ENCODE measurements at places on chromosomes 5 and 9.
A peak's percentile ranks its signal among the peaks of the same experiment; 100 is the strongest.

DNA sequence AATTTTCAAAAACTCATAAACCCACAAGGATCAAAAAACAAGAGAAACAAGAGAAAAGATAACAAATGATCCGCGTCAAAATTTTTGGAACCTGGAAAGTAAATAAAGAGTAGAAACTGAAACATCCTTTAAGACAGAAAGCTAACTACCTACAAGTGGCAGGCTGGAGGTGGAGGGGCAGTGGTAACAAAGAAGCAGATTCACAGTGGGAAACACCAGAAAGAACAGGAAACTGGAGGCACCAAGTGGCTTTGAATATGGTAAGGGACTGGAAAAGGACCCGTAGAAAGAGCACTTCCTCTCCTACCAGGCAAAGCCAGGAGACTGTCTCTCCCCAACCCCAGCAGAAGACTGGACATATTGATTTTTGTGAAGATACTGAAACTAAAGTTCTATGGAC, 100.6 kb upstream of the TARS1 start:
- DNase-seq: no peak

- DNase-seq: no peak
Observed at GRCh38 chr5:107403228-107403953, 267.3 kb downstream of the EFNA5 start.

GRCh38 chr9:80842389-80842788, 847.0 kb downstream of the TLE1 start:
- no peak for DNase-seq

GRCh38 chr9:135504262-135505243, 4.1 kb downstream of the MRPS2 start:
- peak; percentile 61 for DNase-seq

GRCh38 chr5:170327168-170327567, 29.6 kb upstream of the LCP2 start:
- DNase-seq: no peak

DNA sequence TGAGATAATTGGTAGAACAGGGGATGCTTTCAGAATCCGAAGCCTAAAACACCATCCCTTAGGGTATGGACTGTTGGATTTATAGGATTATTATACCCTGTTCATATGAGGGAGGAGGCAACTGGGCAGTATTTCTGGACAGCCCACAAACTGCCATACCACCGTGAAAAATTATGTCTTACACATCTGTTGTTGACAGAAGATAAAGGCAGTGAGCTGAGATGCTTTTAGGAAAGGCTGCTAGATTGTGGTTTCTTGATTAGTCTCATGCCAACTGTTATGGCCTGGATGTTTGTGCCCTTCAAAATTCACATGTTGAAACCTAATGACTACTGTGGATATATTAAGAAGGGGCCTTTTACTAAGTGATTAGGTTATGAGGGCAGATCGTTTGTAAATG, 83.7 kb upstream of the DHFR start:
- DNase-seq: no peak

- DNase-seq: no peak
Observed at GRCh38 chr5:87051502-87052113, 216.1 kb upstream of the RASA1 start.

GRCh38 chr5:37896159-37896558, 56.3 kb upstream of the GDNF start:
- DNase-seq: no peak

DNA sequence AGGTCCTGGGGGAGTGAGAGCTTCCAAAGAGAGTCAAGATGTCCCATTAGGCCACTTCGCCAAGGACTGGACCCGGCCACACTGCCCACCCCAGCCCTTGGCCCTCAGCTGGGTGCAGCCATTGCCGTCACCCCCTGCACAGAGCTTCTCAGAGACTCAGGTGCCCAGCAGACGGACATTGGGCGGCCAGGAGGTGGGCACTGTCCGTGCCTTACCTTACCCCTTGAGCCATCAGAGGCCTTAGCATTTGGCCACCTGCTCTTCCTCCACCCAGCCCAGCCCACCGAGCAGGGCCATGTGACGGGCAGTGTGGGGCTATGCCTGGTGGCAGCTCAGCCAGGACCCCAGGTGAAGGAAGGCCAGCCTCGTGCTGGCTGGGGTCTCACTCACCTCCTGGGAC, 3.3 kb upstream of the DNLZ start:
- no peak for DNase-seq

DNA sequence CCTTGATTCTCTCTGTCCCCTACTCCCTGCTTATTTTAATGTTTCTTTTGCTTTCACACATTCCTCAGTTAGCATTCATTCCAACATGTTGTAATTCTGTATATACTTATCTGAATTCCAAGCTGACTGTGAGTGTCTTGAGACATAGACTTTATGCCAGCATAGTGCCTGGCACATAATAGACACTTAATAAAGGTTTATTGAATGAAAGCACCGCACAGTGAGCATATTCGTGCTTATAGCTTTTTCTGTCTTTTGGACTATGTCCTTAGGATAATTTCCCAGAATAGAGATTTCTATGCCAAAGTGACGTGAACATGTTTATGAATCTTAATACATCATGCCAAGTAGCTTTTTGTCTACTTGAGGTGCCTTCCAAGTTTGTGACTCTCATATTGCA, 174.6 kb downstream of the CD180 start:
- DNase-seq: no peak

- no peak for DNase-seq
Observed at GRCh38 chr5:168117469-168117868, 174.0 kb upstream of the WWC1 start.

- DNase-seq: no peak
Observed at GRCh38 chr5:14463629-14464028, 118.0 kb upstream of the OTULINL start.

DNA sequence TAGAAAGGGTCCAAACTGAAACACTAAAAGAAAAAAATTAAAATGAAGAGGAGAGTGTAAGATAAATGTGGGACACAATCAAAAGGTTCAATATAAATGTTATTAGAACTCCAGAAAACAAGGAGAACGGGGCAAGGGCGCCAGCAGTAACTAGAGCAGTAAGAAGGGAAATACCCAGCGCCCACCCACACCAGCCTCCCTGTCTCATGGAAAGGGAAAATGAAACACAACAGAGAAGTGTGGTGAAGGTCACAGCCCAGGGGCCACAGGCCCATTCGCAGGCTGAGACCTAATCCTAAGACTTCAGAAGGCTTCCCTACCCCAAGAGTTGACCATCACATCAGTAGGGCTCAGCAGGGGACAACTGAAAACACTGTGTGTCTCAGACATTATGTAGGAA, 45.8 kb upstream of the CLK4 start:
- DNase-seq: no peak

DNA sequence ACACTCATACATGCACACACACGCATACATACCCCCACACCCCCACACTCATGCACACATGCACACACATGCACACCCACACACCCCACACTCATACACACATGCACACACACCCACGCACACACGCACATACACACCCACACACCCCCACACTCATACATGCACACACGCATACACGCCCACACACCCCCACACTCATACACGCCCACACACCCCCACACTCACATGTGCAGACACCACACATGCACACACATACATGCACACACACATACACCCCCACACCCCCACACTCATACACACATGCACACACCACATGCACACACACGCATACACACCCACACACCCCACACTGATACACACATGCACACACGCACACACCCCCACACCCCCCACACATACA, 118.3 kb downstream of the COL5A1 start:
- DNase-seq: no peak

DNA sequence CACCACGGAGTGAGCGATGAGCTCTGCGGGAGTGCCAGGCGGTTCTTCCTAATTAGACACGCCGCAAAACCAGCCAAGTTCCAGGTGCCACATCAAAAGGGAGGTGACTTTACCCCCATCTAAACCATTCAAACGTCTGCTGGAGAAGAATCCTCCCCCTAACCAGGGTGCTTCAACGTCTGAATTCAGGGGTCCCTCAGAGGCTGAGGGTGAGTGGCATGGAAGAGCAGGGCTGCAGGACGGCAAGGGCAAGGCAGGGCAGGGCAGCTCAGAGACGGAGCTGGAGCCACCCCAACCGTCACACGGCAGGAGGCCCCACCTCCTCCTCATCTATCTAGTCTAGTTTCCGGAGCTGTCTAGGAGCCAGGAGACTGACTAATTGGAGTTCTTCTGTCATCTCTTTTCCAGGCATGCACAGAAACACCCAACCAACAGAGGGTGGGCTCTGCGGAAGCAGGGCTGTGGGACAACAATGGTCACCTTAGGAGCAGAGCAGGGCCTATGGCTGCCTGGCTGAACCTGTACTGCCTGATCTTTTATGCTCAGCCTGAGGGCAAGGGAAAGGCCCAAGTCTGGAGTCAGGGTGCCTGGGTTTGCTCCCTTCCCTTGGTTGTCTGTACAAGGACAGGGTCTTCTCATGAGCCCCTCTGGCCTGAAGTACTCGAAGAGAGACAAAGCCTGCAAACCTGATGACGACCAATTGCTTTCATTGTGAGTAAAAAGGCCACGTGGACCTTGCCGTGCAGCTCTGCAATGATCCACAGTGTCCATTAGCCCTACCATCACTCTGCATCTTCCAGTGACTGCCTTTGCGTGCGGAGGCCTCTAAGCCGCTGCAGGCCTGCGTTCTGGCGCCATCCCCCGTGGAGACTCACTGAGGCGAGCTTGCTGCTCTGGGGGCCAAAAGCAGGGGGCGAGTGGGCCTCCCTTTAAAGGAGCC, 81.0 kb upstream of the SLC25A51 start:
- DNase-seq: no peak

DNA sequence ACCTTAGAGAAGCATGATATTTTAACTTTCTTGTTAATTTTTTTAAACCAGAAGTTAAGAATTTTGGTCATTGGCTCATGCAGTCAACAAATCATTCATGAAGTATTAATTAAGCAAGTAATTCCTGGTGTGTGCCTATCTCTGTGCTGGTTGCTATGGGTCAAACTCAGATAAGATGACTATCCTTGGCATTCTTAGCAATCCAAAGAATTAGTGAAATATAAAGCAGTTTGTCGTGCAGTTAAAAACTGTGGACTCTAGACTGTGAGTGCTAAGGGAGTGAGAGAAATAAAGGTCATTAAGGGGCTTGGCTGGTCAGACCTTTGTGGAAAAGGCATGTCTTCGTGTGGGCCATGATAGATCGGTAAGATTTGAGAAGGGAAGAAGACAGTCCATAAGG, 4.8 kb downstream of the CYFIP2 start:
- no peak for DNase-seq

- DNase-seq: no peak
Observed at GRCh38 chr9:20728493-20729220, 44.6 kb downstream of the FOCAD start.

DNA sequence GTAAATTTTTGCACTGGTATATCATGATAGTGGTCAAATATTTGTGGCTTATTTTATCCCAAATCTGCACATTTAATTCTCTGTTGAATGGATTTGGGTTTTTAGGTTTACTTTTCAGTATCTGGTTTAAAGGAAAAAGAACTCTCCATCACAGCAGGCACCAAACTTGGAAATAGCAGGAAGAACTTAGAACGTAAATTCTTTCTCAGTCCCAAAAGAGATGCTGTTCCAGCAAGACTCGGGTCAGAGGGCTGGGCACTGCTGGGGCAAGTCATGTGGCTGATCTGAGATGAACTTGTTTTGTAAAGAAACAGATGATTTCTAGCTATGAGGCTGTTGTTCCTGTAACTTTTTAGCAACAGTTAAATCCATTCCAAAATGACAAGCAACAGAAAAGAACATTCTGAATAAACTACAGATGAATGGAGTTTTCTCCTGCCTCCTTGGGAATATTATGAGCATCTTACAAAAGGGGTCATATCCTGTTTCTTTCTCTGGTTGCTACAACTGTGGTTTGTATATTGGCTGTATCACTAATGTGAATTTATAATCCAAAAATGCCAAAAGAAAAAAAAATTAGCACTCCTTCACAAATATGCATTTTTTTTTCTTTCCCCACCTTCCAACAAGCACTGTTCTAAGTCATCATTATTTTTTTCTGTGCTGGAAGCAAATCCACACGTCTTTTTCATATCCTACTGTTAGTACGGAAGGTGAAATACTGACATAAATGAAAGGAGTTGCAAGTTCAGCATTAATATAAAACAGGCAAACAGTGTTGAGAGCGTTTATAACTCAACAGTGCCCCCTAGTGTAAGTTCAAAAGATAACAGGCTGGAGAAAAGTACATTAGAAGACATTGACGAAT, 31.1 kb downstream of the OR2K2 start:
- DNase-seq: no peak

- peak; percentile 92 for DNase-seq
Observed at GRCh38 chr9:114372921-114373448, 14.8 kb downstream of the AKNA start.

DNA sequence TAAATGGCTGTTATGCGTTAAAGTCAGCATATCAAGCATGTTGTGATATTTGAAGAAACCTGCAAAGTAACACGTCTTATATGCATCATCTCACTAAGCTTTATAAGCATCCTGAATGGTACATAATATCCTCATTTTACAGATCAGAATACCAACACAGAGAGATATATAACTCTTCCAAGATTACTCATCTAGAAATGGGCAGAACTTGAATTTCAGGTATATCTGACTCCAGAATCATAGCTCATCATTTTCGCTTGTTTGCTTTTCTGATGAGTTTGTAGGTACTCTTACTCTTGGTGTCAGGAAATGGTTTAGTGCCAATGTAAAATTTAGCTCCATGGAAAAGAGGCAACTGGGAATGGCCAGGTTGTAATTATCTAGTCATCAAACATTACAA, 232.3 kb upstream of the ANKH start:
- DNase-seq: no peak

- no peak for DNase-seq
Observed at GRCh38 chr5:10580531-10581423, 16.9 kb downstream of the ANKRD33B start.

- DNase-seq: no peak
Observed at GRCh38 chr9:37923118-37923795, 19.3 kb upstream of the SLC25A51 start.

DNA sequence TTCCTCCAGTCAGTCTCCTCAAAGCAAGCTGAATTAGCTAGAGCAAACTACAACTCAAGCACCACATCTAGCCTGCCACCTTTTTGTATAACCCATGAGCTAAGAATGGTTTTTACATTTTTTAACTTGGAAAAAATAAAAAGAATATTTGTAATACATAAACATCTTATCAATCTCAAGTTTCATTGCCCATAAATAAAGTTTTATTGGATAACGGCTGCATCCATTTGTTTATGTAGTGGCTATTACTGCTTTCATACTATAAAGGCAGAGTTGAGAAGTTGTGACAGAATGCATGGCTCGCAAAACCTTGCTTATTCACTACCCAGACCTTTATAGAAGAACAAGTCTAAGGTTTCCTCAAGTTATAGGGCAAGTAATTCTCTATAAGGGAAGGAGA, 95.7 kb downstream of the ELAVL2 start:
- no peak for DNase-seq

- no peak for DNase-seq
Observed at GRCh38 chr9:135166565-135166964, 79.1 kb downstream of the OLFM1 start.

DNA sequence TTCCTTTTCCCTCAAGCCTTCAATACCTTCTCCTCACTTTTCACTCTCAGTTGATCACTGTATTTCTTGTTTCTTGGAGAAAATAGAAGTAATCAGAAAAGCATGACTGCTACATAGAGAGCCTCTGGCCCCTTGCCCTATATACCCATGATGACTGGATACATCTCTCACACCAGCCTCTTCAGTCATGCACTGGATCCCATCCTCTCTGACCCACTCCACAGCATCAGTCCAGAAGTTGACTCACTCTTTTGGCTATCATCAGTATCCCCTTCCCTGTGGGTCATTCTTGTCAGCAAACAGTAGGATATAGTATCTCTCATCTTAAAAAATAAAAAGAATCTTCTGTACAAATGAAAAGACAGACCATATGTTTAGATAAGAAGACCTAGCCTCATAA, 32.9 kb downstream of the PTCD2 start:
- no peak for DNase-seq

- no peak for DNase-seq
Observed at GRCh38 chr5:72185496-72186329, 78.4 kb downstream of the MAP1B start.
